ENCODE measurements at places on chromosomes 7 and 10.
A peak's percentile ranks its signal among the peaks of the same experiment; 100 is the strongest.

DNA sequence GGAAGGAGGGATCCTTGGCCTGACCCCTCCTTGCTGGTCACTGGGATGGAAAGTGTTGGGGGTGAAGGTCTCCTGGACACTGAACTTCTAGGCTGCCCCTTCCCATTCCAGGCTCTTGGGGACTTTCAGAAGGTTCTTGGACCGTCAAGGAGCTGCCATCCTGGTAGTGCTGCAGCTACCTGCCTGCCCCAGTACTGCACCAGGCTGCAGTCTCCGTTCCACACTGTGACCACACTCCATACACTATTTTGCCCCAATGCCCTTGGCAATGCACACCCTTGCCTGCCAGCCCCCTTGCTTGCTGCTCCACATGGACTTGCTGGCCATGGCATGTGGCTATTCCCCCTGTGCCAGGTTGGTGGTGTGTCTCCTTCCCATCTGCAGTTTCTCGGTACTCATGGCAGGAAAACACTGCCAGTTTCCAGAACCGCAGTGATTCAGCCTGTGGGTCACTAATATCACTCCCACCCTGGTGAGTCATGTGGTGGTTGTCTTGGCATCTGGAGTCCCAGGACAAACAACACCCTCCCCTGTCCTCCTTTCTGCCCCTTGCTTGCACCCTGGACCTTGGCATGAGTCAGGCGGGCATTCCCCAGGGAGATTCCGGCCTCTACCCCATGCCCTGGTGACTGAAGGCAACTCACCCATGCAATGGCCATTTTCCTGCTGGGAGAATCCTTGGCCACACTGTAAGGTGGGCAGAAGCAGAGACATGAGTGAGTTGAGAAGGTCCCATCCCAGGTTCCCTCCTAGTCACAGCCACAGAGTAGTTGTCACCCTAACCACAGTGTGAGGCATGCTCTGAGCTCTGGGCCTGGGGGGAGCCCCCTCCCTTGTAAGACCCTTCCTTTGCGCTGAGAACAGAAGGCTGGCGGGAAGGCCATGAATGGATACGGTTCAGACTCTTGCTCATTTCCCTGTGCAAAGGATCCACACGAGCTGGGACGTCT is 32.8 kb downstream of the GOLGA7B start:
- DNase-seq: no peak

DNA sequence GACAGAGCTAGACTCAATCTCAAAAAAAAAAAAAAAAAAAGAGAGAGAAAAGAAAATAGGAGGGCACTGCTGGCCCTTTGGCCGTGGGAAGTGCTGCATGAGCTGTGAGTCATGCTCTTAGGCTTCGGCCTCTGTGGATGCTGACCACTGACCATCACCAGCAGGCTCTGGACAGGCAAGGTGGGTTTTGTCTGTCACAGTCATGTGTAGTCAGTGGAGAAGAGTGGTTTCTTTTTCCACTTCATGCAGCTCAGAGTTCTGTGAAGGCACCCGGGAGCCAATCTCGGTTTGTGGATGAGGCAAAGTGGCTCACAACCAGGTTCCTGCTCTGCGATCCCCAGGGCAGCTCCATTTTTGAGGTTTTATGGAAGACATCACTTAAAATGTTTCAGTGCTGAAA is 58.1 kb downstream of the PRTFDC1 start:
- no peak for DNase-seq

DNA sequence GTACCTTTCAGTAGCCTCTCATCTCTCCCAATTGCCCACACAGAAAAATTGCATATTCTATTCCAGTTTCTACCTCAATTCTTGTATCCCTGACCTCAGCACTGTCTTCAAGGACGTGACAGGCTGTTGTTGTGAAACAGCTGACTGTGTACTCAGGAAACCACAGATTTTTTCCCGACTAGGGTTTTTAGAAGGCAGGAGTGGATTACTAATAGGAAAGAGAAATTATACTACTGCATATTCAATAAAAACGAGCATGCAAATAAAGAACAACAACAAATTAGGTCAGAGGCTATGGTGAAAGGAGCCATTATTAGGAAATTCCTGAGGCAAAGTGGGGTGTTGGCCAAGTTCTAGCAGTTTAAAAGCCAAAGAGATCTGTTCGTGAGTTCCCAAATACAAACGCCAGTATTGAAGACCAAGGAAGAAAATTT is 93.4 kb downstream of the DOCK4 start:
- no peak for DNase-seq

DNA sequence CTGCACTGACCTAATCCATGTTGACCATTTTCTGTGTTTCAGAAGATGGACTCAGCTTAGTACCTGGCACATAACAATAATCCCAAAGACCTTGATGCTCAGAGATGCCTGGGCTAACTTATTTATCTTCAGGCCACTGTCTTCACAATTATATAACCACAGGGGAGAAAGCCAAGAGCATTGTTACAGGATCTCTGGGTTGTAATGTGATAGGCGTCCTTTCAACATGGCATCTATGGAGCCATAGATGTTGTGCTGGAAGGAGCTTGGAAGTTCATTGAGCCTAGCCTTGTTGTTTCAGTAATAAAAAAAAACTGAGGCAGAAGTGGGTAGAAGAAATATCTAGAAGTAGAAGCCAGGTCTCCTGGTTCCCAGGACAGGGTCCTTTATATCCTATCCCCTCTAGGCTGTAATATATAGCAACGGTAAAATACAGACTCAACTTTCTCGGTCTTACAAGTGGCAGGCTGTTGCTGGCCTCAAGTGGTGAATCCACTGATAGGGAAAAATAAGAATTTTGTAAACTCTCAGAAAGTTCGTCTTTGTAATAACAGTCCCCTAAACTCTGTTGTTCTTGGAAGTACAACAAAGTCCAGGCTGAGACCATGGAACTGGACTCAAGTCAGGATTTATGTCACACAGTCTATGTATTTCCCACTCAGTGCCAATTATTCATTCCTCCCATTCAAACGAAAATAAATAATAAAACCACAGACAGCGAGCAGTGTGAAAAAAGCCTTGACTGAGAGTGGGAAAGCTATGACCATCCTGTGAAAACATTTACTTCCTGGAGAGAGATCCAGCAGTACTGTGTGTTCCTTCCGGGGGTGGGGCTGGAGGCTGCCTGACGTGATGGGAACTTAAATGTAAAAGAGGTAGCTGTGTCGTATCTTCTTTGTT is 277.6 kb downstream of the REEP3 start:
- DNase-seq: peak; percentile 73
